H9 (cell line): ENCODE measurements at places on chromosomes 1 and 21. TPM values are rescaled to one million over a fixed set of nuclear protein-coding genes. Genes with fewer than 3 reads are reported as not detected.

GRCh38 chr1:64052777-64053176, 150.6 kb upstream of the UBE2U start:
- DNase-seq, result no peak

- no peak for DNase-seq
These were observed 63.4 kb downstream of the OPTC start for GRCh38 chr1:203557390-203557789.

GRCh38 chr1:202850593-202851362, 38.2 kb downstream of the RABIF start:
- DNase-seq, result no peak

DNA sequence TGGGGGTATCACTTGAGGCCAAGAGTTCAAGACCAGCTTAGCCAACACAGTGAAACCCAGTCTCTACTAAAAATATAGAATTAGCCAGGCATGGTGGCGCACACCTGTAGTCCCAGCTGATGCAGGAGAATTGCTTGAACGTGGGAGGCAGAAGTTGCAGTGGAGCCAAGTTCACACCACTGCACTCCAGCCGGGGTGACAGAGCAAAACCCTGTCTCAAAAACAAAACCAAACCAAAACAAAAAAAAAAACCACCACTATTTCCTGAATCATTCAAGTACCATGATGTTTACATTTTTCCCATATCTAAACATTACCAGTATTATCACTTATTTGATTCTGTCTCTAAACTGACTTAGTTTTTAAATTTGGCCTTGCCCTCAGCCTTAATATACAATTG, 29.5 kb downstream of the TUT4 start:
- DNase-seq, result no peak

Gene ARTN
- 10.6 and 11.6 TPM in 2 replicates for total RNA-seq

Gene CA14
- total RNA-seq, result 42.0 and 43.2 TPM in 2 replicates
